AG04450 (cell line): ENCODE measurements at places on chromosomes 1 and 21. TPM values are rescaled to one million over a fixed set of nuclear protein-coding genes. Genes with fewer than 3 reads are reported as not detected.

DNA sequence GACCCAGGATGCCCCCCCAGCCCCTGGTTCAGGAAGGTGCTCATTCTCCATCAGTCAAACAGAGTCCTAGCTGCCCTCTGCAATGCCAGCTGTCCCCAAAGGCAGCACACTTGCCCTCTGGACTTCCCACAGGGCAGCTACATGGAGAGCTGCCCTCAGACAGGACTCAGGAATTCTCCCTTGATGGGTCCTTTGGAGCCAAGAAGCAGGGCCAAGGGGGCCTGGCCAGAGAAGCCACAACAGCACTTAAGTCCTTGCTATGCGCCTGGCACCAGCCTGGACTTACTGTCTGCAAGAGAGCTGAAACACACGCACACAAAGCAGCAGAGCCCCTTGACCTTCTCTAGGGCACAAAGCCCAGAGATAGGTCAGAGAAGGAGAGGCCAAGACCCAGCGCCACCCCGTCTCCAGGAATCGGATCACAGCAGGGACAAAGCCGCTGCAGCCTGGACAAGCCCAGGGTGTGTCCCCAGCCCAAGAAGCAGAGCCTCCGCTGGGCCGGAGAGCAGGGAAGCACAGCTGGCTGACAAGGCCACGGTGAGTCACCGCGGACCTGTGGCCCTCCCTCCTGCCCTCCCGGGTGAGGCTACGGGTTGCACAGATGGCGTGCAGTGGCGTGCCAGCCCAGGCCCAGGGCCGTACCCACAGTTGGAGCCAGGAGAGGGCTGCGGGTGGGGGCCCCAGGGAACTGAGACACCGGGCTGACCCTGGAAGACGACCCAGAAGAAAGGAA is 1.7 kb downstream of the WNT9A start:
- DNase-seq: no peak

- DNase-seq: no peak
Measured at GRCh38 chr1:38005195-38006007, at the start of gene FHL3. FHL3 (minus strand) TSS chr1:38005514; CDS start chr1:37999412, 6,102 bp downstream.

FLG2 gene
- polyA plus RNA-seq: not detected in 2 replicates

IL23R gene
- not detected in 2 replicates for polyA plus RNA-seq

- DNase-seq: no peak
Measured at GRCh38 chr1:58901008-58901407, 117.2 kb upstream of the JUN start.

GRCh38 chr1:208042041-208042615 is 131.2 kb upstream of the CD34 start:
- DNase-seq: no peak

GRCh38 chr1:190491404-190491803 is 13.7 kb upstream of the BRINP3 start:
- DNase-seq: no peak

DNA sequence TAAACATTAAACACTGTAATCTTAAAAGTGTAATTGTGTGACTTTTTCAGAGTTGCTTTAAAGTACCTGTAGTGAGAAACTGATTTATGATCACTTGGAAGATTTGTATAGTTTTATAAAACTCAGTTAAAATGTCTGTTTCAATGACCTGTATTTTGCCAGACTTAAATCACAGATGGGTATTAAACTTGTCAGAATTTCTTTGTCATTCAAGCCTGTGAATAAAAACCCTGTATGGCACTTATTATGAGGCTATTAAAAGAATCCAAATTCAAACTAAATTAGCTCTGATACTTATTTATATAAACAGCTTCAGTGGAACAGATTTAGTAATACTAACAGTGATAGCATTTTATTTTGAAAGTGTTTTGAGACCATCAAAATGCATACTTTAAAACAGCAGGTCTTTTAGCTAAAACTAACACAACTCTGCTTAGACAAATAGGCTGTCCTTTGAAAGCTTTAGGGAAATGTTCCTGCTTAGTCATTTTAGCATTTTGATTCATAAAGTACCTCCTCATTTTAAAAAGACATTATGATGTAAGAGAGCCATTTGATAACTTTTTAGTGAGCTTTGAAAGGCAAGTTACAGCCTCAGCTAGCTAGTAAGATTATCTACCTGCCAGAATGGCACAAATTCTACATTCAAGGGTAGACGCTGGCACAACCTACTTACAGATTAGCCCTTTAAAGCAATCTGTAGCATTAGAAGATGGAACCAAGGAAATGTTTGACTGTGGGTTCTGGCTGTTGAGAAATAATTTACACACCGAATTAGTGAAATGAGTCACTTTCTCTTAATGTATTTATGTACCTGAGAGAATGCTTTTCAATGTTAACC is 9.4 kb downstream of the SOD1 start:
- DNase-seq: no peak

- no peak for DNase-seq
Measured at GRCh38 chr1:86754265-86754974, 50.0 kb downstream of the SH3GLB1 start.

DNA sequence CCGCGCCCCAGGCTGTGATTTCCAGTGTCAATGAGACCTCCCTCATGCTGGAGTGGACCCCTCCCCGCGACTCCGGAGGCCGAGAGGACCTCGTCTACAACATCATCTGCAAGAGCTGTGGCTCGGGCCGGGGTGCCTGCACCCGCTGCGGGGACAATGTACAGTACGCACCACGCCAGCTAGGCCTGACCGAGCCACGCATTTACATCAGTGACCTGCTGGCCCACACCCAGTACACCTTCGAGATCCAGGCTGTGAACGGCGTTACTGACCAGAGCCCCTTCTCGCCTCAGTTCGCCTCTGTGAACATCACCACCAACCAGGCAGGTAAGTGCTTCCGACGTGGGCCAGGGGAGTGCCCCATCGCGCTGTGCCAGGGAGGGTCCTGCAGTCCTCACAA is 107.8 kb downstream of the LACTBL1 start:
- DNase-seq: no peak

- no peak for DNase-seq
Measured at GRCh38 chr1:26034504-26035202, 11.3 kb downstream of the SLC30A2 start.

DNA sequence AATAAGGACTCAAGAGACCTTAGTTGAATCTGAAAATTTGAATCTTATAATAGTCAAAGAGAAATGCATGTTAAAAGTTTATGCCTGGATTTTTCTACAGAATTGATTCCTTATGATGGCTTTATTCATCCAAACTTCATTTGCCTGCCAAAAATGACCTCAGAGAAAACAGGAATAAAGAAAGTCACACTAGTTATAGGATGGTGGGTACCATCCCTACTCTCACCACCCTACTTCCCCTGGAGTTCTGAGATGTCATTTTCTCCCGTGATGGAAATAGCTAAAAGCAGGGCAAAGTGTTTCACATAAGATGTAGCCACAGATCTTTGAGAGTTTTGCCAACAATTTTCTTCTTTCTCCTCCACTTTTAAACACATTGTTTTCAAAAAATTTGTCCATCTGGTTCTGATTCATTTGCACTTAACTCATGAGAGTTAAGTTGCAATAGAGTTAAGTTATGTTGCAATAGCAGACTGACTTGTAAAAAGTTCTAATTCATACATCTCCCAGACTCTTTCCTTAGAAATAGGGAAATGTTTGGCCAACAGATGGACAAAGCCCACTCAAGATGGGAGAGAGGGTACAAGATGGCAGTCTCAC is 384.6 kb downstream of the PLPP3 start:
- peak; percentile 33 for DNase-seq

LIN28A gene
- polyA plus RNA-seq: not detected in 2 replicates

- no peak for DNase-seq
Measured at GRCh38 chr1:155003227-155003765, 694 bp downstream of the ZBTB7B start.
